ENCODE measurements at places on chromosomes 6 and 20.

- no peak for DNase-seq
Observed at GRCh38 chr6:111337829-111338236, 145.2 kb downstream of the REV3L start.

DNA sequence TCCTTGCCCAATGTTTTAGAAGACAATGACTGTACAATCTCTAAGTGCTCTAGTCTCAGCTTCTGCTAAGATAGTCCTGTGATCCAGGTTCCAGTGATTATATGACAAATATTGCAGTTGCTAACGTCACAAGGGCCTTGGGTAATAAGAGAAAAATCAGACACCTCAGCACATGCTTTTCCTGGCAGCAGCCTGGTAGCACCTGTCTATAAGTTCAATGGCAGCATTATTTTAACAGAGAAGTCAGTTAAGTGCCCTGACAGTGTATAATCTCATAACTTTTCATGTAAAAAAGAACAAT is 121.3 kb upstream of the BCLAF1 start:
- DNase-seq: no peak

DNA sequence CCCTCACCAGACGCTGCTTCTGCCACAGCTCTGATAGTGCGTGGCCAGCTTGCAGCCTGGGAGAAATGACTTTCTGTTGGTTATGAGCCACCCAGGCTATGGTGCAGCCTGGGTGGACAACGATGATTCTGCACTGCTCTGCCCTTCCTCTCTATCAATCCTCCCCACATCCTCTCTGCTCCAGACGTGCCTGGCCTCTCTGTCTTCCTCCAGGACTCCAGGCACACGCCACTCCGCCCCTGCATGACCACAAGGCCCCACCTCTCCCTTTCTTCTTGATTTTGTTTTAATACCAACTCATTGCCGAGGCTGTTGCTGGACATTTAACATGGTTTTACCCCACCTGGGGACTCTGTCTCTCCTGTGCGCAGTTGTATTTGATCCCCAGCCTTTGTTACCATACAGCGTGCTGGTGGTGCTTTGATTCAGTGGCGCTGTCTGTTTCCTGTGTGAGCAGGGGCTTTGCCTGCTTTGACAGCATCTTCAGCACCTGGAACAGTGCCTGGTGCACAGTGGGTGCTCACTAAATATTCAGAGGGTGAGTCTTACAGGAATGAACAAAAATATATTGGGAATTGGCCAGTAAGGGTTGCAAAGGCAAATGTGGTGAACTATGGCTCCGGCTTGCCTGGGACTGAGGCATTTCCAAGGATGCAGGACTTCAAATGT is 280.9 kb downstream of the CDH26 start:
- no peak for DNase-seq

GRCh38 chr6:152386131-152386530 is 251.0 kb downstream of the SYNE1 start:
- no peak for DNase-seq

DNA sequence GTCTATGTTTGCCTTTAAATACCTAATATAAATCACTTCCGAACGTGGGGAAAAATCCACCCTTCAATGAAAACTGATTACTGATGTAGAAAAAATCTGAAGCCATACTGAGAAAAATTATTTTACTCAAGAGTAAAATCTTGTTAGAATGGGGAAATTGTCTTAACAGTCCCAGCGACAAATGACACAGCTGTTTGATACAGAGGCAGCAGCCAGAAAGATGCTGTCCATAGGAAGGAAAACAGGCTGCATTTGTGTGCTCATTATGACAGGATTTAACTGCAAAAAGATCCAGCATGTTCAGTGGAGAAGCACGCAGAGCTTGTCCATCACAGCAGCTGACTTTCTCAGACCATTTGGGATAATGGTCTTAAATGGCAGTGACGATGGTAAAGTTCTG is 443.0 kb downstream of the TFAP2B start:
- DNase-seq: no peak

- DNase-seq: no peak
Observed at GRCh38 chr6:132817554-132818403, 3.4 kb downstream of the RPS12 start.

GRCh38 chr20:54475334-54476168 is at the start of gene DOK5:
TSS of gene DOK5 (plus strand) at chr20:54475593. CDS start at chr20:54475947, 354 bp downstream.
- no peak for DNase-seq

All from stimulated activated CD4-positive, alpha-beta T cell treated with anti-CD3 and anti-CD28 coated beads, Interleukin-1b, Interleukin-23, amount 100 ng/mL, for 48 hours (primary cell).